ENCODE measurements at places on chromosomes 6 and 20.

DNA sequence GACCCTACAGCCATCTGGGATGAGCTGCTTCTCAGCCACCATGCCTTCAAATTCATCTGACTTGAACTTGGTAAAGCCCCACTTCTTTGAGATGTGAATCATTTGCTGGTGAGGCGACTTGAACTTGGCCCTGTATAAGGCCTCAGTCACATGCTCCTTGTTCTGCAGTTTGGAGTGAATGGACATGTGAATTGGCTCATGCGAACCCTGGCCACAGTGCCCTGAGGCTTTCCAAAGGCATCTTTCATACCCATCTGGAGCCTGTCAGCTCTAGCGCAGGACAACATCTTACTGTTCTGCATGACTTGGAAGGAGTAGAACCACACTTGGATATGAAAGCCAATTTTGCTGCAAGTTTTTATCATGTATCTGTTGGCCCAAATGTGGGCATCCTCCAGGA is 244.0 kb upstream of the FAM83B start:
- no peak for DNase-seq

GRCh38 chr6:24274441-24275083 is 83.3 kb downstream of the DCDC2 start:
- no peak for DNase-seq

DNA sequence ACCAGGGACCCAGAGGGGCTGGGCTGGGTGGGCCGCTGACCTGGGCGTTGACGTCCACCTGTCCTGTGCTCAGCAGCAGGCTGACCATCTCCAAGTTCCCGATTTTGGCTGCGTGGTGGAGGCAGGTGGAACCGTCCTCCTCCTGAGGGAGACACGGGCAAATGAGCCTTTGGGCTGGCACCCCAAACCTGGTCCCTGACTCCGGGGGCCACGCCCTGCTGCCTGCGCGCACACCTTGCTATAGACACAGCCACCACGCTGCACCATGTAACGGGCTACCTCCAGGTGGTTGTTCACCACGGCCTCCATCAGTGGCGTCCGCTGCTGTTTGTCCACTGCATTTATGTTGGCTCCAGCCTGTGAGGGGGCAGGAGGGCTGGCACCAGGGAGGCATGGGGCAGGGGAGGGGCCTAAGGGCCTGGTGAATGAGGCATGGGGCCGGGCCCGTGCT is 7.8 kb upstream of the SLC44A4 start:
- DNase-seq, result no peak

- no peak for DNase-seq
These were observed 4.9 kb downstream of the TBXT start for GRCh38 chr6:166162599-166163342.

DNA sequence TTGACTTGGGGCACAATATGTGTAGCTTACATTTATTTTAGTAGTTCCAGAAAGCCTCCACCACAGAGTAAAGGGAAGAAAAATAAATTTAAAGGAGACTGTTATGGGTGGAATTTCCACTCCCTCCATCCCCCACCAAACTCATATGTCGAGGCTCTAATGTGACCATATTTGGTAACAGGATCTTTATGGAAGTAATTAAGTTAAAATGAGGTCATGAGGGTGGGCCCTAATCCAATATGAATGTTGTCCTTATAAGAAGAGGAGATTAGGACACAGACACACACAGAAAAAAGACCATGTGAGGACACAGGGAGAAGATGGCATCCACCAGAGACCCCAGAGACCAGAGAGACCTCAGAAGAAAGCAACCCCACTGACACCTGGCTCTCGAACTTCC is 189.7 kb downstream of the EDN1 start:
- DNase-seq, result no peak

DNA sequence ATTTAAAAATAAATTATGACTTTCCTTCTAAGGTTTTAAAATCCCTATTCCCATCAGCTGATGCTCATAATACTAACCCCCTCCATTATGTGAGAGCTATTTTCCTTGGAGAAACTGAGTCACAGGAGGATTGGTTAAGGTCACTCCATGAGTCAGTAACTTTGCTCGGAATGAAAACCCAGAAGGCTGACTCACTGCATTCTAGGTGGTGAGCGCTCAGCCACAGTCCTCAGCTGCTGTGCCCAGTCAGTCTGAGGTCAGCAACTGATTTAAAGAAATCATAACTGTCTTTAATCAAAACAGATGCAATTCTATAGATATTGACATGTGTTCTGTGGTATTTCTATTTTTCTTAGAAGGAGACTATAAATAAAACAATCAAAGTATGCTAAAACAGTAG is 359.2 kb downstream of the GJA1 start:
- DNase-seq, result no peak

- no peak for DNase-seq
These were observed 105.8 kb downstream of the JAG1 start for GRCh38 chr20:10568032-10568431.

- DNase-seq, result no peak
These were observed 31.0 kb upstream of the BHLHE23 start for GRCh38 chr20:63037669-63038268.

- no peak for DNase-seq
These were observed 105.4 kb downstream of the DST start for GRCh38 chr6:56537223-56537770.

DNA sequence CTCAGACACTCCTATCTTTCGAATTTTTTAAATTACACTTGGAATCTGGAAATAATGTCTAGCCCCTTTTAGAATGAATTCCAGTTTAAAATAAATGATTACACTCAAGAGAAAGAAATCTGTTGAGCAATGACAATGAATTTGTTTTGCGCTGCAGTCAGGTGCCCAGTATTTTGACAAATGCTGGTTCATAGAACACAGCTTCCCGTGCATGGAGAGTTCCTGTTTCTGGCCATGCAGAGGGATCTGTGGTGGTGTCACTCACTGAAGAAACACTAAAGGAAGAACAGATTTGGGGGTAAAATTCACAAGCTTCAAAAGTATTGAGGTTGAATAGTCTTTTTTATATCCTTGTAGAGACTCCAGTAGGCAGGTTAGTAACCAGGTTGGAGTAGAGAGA is 113.4 kb upstream of the CEP85L start:
- no peak for DNase-seq

GRCh38 chr20:21874921-21875320 is 169.5 kb downstream of the PAX1 start:
- no peak for DNase-seq

- no peak for DNase-seq
These were observed 51.2 kb upstream of the RNF24 start for GRCh38 chr20:4066551-4066950.

DNA sequence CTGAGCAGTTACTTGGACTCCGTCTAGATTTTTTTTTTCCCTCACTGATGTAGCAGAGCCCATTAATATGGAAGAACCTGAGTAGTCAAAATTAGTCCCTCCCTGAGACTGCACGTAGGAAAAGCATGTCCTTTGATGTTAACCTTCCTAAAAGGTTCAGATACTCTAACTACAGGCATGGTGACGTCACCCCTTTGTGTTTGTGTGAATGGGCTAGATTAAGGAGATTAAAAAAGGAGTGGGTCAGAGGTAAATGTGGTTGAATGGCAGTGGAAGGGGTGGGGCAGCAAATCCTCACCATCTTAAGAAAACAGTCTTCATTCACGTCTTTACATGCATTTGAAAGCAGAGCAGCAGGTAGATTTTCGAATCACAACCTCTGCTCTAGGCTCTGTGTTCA is 521.1 kb downstream of the TFAP2B start:
- DNase-seq, result no peak

- no peak for DNase-seq
These were observed 162.5 kb downstream of the KHDC1L start for GRCh38 chr6:73062837-73063236.

DNA sequence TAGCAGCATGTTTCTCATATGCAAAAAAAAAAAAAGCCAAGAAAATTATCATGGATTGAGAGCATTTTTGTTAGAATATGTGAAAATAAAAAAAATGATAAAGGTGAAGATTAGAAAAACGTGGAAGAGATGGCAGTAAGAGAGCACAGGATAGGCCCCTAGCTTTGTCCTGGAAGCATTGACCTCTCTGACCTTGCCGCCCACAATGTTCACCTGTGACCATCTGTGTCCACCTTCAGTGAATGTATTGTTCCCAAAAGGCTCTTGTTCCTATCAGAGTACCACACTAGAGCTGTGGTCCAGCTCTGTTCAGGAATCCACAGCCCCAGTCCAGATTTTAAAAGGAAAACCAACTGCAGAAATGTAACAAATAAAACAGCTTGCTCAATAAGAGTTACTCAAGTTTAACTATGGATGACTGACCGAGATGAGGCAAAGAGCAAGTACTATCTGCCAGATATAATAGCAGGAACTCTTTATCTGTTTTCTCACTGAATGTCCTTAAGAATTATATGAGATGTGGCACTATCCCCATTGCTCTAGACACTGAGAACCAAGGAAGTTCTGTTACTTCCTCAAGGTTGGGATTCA is 287.7 kb upstream of the STXBP5 start:
- DNase-seq, result no peak

DNA sequence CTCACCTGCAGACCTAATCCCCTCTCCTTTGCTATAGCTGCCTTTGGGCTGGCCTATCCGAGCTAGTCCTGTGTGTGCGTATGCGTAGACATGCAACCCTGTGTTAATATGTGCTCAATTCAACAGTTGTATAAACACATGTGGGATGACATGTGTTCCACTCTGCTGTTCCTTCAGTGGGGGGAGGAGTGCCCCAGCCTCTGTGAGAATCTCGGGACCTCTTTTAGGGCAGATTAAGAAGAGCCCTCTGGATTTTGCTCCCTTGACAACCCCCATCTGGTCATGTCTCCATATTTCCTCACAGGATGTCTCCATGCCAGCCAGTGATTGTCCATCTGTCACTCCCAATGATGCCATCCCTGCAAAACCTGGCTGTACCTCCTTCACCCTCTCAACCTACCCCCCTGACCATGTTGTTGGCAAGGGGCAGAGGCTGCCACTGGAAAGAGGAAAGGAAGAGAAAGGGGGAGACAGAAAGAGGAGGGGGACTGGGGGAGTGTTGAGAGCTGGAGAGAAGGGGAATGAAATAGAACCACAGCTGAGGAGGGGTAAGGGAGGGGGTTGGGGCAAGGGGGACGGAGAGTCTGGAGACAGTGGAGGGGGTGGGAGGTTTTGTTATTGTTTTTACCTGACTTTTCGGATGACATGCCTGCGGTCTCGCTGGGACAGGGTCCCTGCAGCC is 417 bp downstream of the PRRT1 start:
- DNase-seq, result no peak

DNA sequence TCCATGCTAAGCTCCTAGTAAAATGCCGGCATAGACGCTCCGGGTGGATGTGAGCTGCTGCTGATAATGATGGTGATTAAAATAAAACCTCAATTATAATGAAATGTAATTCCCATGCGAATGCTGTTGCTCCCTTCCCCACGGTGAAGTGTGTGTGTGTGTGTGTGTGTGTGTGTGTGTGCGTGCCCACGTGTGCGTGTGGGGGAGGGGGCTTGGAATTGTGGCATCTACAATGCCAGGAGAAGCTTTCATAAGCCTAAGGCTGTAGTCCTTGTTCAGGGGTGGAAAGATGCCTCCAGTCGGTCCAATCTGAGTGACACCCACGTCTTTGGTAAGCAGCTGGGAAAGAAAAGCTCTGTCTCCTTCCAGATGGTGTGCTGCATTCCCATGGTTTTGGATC is 137.9 kb downstream of the CDH26 start:
- DNase-seq, result no peak

- no peak for DNase-seq
These were observed 27.4 kb downstream of the EPHA7 start for GRCh38 chr6:93391965-93392364.

- no peak for DNase-seq
These were observed 50.3 kb upstream of the ADGRF4 start for GRCh38 chr6:47648031-47648430.

DNA sequence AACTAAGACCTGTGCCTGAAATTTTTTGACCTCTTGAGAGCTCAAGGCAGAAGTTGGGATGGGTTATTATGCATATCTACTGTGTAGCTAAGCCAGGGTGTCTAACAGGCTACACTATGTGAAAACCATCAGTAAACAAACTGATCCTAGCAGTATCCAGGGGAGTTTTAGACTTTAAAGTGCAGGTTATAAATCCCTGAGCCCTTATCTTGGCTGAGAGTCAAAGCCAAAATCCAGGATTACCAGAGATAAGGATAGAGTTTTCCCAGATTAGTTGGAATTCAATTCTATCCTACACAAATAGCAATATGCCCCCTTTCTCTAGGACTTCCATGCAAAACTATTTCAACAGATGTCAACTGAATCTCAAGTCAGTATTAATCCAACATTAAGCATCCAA is 1229.7 kb downstream of the GRIK2 start:
- DNase-seq, result no peak

GRCh38 chr6:144211160-144211559 is 60.8 kb downstream of the STX11 start:
- DNase-seq, result no peak

DNA sequence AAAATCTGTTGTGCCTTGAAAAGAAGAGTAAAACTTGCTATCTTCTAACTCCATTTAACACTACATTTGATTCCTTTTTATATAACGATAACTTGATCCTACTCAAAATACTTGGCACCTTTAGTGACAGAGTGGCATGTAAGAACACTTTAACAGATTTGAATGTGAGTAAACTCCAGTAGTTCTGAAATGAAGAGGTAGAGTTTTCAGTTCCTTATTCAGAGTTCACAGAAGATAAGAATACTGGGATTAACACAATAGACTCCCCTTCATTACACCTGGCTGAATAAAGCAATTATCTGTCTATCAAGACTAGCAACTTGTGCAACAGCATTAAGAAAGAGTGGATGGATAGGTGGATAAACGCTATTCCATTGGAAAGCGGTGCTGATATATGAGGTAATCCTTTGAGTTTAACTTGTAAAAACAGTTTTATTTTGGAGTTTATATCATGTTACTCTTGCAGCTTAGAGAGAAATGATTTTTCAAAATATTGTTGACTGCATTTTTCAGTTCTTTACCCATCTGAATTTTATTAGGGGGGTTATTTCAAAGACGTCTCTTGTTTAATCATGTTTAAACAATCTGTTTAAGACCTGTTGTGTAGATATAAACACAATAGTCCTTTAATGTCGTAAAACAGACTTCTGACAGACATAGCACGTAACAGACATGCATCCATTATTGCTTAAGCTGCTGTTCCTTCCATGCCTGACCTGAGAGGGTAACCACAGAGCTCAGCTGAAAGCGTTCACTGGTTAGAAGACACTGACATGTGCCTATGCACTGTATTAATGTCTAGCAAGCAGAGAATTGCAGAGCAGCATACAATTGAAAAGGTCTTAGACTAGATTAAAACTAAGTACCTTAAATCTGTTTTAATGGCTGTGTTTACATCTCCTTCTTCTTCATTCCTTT is 102.4 kb upstream of the SUPT3H start:
- DNase-seq, result no peak

GRCh38 chr6:163923658-163924411 is 509.3 kb downstream of the QKI start:
- no peak for DNase-seq

- no peak for DNase-seq
These were observed 75.8 kb upstream of the LY86 start for GRCh38 chr6:6512711-6513110.

- DNase-seq, result no peak
These were observed 12.4 kb downstream of the SNX5 start for GRCh38 chr20:17956099-17956685.

DNA sequence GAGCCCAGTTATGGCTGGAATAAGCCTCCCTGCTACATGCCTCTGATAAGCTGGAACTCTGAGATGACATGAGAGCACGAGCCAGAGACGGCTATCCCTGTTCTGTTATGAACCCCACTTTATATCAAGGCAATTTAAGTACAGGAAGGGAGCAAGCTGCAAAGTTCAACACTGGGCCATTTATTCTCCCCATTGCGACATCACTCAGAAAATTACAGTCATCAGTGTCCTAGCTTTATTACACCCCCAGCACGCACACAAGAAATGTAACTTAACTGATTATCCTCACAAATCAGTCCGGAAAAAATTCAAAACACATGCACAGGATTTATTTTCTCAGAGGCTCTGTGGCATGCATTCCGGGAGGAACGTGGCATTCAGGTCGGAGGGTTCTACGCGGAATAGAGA is 125.3 kb upstream of the SLC2A12 start:
- no peak for DNase-seq
